ENCODE measurements at places on chromosomes 11 and 22. TPM values are rescaled to one million over a fixed set of nuclear protein-coding genes. Genes with fewer than 3 reads are reported as not detected.

- no peaks in the 10 kb centered on the region for H3K4me1 ChIP-seq
- H3K27ac ChIP-seq: no peak overlapping the region
- no peak for DNase-seq
- H3K36me3 ChIP-seq: no peaks in the 10 kb centered on the region
- H3K4me3 ChIP-seq: no peak overlapping the region
Measured at GRCh38 chr22:29517215-29517908, 36.2 kb downstream of the THOC5 start.

DNA sequence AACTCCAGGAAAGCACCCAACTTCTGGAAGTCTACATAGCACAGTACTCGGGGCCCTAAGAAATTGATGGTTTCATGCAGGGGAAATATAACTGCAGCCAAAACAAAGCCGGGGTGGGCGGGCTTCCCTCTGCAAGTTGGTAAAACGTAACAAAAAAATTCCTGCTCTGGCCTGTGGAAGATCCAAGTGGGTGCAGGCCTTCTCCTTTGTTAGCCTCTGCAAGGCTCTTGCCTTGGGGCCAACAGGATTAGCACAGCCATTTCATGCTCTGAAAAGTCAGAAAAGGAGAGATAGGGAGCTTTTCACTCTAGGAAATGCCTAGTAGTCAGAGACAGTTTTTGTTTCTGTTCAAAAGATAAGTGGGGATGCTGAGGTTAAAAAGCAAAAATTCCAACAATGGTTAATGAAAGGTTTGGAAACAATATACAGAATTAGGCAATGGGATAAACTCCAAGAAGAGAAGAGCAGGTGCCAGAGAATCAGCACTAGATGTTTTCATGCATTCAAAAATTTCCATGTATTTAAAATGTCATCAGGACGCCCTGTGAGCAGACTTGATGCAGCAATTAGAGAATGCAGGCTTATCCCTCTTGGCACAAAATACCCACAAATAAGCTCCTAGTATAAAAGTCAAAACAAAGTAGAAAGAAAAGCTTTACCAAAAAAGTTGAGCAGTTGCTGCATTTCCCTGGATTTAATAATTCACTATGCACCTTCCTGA, 72.3 kb upstream of the CHRM4 start:
- no peak overlapping the region for H3K27ac ChIP-seq
- DNase-seq: no peak
- no peaks in the 10 kb centered on the region for H3K36me3 ChIP-seq

DNA sequence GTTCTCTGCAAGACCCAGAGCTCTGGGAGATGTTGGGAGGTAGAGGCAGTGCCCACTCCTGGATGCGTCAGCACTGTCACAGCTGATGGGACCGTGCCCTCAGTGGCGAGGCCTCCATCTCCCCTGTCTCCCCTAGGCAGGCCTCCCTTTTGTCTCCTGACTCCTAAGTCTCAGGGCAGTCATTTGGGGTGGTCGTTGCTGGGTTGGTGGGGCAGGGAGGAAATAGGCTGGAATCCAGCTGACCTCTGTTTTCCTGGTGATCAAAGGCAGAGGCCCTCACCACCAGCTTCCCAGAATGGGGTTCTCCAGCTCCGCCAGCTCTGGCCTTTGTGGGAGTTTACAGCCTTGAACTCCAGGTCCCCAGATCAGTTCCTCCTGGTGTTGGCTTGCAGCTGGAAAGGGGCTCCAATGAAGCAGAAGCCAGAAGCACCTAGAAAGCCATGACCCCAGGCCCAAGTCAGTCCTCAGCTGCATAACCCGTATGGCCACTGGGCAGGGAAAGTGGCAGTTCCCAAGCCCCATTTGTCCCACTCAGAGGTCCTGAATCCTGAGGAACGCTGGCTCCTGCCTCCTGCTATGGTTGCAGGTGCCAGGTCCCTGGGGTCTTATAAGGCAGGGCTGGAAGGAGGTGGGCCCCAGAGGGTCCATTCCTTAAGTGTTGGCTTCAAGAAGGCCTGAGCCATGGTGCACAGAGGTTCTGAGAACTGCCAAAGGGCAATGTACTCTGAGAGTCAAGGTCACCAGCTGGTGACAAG, 7.3 kb upstream of the FXYD2 start:
- H3K27me3 ChIP-seq: no peaks in the 10 kb centered on the region
- no peaks in the 10 kb centered on the region for H3K4me1 ChIP-seq
- no peak overlapping the region for H3K27ac ChIP-seq
- DNase-seq: peak; percentile 8
- no peaks in the 10 kb centered on the region for H3K36me3 ChIP-seq

DNA sequence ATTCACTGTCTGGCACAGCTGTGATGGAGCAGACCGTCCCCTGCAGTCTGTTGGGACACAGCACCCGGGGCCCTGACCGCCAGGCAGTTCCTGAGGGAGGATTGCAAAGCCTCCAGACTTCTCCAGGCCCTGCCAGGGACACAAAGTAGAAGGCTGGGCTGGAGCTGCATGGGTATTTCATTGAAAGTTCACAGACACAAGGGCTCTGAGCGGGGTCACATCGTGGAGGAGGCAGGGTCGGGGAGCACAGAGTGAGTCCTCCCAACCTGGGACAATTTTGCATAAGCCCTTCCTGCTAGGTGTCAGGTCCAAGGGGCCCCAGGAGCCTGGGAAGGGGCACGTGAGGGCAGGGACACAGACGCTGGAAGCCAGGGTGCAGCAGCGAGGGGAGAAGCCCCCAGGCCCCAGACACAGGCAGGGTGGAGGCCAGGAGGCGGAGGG, 15.7 kb downstream of the IFITM10 start:
- no peak overlapping the region for H3K4me3 ChIP-seq
- no peaks in the 10 kb centered on the region for H3K4me1 ChIP-seq
- H3K27me3 ChIP-seq: no peaks in the 10 kb centered on the region
- no peaks in the 10 kb centered on the region for H3K36me3 ChIP-seq
- no peak overlapping the region for H3K27ac ChIP-seq

GRCh38 chr11:73321604-73322381, 13.7 kb downstream of the ARHGEF17 start:
- H3K4me1 ChIP-seq: peaks cover 42% of the 10 kb centered on the region
- peak; percentile 72 for DNase-seq
- no peaks in the 10 kb centered on the region for H3K27me3 ChIP-seq

DNA sequence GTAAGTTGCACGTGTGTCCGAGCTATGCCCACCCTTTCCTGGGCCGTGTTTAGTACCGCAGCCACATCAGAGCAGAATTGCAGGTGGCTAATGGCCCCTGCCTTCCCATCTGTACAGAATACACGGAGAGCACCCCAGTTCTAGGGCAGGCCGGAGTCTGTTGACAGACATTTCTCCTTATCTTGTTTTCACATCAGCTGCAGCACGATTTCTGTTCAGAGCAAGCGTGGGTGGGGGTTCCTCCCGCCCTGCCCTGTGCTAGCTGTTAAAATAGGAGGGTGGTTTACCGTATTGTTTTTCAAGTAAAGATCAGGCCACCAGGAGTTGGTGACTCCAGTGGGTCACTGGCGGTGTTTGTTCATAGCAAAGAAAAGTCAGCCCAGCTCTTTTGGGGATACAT, 41.1 kb downstream of the UBASH3B start:
- no peak for DNase-seq
- H3K36me3 ChIP-seq: no peaks in the 10 kb centered on the region
- no peaks in the 10 kb centered on the region for H3K27me3 ChIP-seq
- H3K4me3 ChIP-seq: no peak overlapping the region

GRCh38 chr11:132058211-132058772, 687.9 kb downstream of the NTM start:
- H3K27ac ChIP-seq: no peak overlapping the region
- DNase-seq: no peak
- H3K4me3 ChIP-seq: no peak overlapping the region
- no peaks in the 10 kb centered on the region for H3K36me3 ChIP-seq

DNA sequence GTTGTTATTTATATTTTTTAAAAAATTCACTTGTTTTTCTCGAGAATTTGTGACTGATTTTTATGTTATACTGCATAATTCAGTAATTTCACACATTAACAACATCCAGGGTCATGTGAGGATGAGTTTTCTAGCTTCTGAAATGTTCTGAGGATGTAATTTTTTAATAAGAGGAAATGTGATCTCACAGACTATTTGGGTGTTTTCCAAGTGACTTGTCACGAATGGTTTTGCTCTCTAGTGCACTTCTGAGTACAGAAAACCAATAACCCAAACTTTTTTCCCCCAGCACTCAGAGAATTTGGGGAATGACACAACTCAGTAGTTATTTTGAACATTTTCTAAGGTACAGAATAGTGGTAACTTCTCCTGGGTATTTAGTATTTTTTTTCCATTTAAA, 821.1 kb upstream of the ARHGAP42 start:
- no peak overlapping the region for H3K4me3 ChIP-seq
- H3K36me3 ChIP-seq: no peaks in the 10 kb centered on the region
- H3K27me3 ChIP-seq: no peaks in the 10 kb centered on the region
- no peak for DNase-seq

DNA sequence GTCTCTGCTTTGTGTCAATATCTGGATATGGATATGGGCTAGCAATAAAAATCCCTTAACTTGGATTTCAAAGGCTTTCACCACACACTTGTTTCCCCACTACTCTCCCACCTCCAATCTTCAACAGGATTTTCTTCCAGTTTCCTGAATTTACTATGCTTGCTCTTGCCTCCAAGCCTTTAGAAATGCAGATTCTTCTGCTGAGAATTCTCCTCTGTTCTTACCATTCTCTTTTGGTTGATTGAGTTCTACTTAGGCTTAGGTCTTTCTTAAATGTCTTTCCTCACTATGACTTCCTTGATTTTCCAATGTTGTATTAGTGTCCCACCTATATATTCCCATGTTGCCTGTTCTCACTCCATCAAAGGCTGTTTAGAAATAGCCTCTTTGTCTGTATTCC, 1502.4 kb upstream of the TENM4 start:
- no peak for DNase-seq
- no peaks in the 10 kb centered on the region for H3K36me3 ChIP-seq
- H3K4me1 ChIP-seq: no peaks in the 10 kb centered on the region
- no peak overlapping the region for H3K4me3 ChIP-seq
- H3K27ac ChIP-seq: no peak overlapping the region
- no peaks in the 10 kb centered on the region for H3K27me3 ChIP-seq

DNA sequence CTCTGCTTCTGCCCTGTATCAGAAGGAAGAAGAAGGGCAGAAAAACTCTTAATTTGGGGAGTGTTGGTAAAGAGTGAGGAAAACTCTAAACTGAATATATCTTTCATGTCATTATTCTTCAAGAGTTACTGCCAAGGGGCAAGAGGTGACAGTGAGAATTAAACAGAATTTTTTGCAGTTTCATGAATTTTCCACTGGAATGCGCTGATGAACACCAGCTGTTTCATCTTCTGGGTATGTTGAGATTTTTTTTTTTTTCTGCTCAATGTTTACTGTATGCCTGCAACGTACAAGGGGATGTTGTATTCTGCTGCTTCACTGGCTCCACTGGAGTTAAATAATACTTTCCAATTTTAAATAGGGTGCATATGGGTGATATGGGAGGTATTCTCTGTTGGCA, 117.8 kb downstream of the FAM76B start:
- H3K4me3 ChIP-seq: no peak overlapping the region
- no peaks in the 10 kb centered on the region for H3K27me3 ChIP-seq
- no peak overlapping the region for H3K27ac ChIP-seq
- DNase-seq: no peak
- H3K36me3 ChIP-seq: no peaks in the 10 kb centered on the region

GRCh38 chr11:22702031-22702430, 35.6 kb downstream of the GAS2 start:
- no peak overlapping the region for H3K27ac ChIP-seq
- no peak for DNase-seq
- H3K36me3 ChIP-seq: no peaks in the 10 kb centered on the region
- H3K27me3 ChIP-seq: no peaks in the 10 kb centered on the region
- H3K4me1 ChIP-seq: no peaks in the 10 kb centered on the region

CNTF gene
- total RNA-seq: 1.1 TPM

TREH gene
- total RNA-seq: not detected

DNA sequence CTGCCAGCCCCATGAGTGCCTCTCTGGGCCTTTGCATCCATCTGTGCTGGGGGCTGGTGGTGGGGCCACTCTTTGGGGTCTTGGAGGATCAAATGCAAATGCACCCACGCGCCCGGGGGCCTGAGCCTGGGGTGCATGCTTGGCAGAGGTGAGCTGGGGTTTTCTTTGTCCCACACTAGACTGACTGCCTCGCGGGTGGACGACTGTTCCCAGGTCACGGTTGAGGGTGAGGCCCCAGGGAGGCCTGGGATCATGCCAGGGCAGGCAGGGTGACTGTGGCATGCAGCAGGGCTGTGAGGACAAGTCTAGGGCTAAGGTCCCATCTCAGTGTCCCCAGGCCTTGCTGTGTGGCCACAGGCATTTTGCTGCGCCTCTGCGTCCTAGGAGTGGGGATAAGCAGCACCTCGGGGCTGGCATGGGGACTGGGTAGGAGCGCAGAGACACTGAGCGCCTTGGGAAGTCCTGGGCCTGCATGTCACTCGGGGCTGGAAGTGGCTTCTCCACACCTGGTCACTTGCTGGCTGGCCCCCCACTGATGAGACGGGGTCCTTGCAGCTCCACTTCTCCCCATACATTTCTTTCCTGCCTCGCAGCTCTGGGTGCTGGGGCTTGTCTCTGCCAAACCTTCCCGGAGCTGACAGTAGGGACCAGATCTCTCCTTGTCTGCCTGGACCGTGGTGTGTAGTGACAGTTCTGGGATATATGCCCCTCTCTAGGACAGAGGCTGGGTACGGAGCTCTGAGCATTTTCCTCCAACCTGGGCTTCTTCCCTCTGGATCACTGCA, 133.1 kb downstream of the CTTN start:
- H3K27ac ChIP-seq: no peak overlapping the region
- H3K27me3 ChIP-seq: no peaks in the 10 kb centered on the region
- H3K4me3 ChIP-seq: no peak overlapping the region
- no peak for DNase-seq

DNA sequence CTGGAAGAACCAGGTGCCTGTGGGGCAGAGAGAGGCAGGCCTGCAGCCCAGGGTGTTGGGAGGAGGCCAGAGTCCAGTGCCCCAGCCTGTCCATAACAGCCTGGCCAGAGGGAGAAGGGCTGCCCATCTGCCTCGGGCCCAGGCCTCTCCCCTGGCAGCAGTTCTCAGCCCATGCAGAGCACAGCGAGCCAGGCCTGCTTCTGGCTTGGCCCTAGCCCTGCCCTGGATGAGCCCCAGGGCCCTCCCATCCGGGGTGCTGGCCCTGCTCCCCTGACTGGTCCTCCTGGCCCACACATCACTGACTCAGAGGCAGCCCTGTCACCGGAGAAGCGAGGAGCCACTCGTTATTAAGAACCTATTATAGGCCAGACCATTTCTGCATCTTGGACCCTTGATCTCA, 19.7 kb upstream of the MYRF start:
- DNase-seq: no peak
- H3K27ac ChIP-seq: peak overlapping the region; percentile 3
- no peak overlapping the region for H3K4me3 ChIP-seq

GRCh38 chr11:127639916-127640315, 639.3 kb upstream of the KIRREL3 start:
- no peak for DNase-seq
- H3K27me3 ChIP-seq: no peaks in the 10 kb centered on the region
- H3K4me1 ChIP-seq: no peaks in the 10 kb centered on the region
- H3K4me3 ChIP-seq: no peak overlapping the region
- no peaks in the 10 kb centered on the region for H3K36me3 ChIP-seq

NXPE1 gene
- not detected for total RNA-seq

SLC43A1 gene
- total RNA-seq: 13.1 TPM

ACAT1 gene
- total RNA-seq: 71.2 TPM

- H3K4me3 ChIP-seq: no peak overlapping the region
- H3K36me3 ChIP-seq: no peaks in the 10 kb centered on the region
- no peaks in the 10 kb centered on the region for H3K4me1 ChIP-seq
- H3K27ac ChIP-seq: no peak overlapping the region
- DNase-seq: no peak
- H3K27me3 ChIP-seq: no peaks in the 10 kb centered on the region
Measured at GRCh38 chr11:64219354-64219684, 6.7 kb downstream of the TRPT1 start.
